Fibroblast of the aortic adventitia (primary cell): ENCODE measurements at places on chromosomes 16 and 17. TPM values are rescaled to one million over a fixed set of nuclear protein-coding genes. Genes with fewer than 3 reads are reported as not detected.
A peak's percentile ranks its signal among the peaks of the same experiment; 100 is the strongest.

DNA sequence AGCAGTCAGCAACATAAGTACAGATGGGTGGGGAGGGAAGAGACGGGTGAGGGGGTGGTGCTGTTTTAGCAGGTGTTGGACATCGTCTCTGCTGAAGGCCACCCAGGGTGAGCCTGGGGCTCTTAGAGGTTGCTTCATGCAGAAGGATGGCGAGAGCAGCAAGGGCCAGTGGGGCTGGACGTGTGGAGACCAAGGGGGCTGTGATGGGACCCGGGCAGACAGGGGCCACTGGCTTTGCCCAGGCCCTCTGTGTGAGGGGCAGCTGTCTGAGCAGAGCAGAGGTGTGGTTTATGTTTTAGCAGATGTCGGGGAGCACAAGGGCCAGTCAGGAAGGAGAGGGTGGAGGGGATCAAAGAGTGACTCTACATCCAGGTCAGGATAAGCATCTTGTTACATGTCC, 4.8 kb downstream of the NARF start:
- no peak for DNase-seq

- DNase-seq: no peak
These were observed 23.0 kb downstream of the DNAH2 start for GRCh38 chr17:7740481-7741001.

GRCh38 chr17:74951680-74952421, 16.2 kb downstream of the OTOP3 start:
- DNase-seq: no peak

- no peak for DNase-seq
These were observed 53.6 kb downstream of the RMI2 start for GRCh38 chr16:11398851-11399250.

DNA sequence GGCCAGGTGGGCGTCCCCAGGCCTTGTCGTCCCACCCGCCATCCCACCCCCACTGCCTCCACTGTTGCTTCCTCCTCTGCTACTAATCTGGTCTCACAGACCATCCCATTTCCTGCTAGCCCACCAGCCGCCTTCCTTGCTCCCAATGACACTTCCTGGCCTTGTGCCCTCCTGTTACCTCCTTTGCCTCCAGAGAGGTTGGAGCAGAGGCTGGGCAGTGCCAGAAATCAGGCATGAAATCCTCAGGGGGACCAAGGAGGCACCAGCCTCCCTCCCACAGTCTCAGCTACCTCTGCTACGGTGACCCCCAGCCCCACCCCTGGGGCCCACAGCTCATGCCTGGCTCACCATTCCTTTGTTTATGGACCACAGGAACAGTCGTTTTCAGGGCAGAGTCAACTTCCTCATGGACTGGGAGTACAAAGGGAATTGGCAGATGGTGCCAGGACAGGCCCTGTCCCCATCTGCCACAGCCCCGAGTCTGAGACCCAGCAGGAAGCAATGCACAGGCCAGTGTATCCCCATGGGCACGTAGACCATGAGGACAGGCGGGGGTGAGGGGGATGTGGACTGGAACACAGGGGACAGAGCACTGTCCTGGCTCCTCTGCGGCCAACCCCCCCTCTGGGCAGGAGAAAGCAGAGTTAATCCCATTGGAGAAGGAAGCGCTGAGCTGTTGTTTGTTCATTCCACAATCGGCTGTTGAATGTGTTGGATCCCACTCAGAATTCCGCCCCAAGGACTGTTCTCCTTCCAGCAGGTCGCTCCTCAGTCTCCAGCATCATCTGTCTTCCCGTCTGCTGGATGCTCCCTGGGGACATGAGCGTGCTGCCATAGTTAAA, 2.2 kb upstream of the CDH5 start:
- peak; percentile 97 for DNase-seq

DNA sequence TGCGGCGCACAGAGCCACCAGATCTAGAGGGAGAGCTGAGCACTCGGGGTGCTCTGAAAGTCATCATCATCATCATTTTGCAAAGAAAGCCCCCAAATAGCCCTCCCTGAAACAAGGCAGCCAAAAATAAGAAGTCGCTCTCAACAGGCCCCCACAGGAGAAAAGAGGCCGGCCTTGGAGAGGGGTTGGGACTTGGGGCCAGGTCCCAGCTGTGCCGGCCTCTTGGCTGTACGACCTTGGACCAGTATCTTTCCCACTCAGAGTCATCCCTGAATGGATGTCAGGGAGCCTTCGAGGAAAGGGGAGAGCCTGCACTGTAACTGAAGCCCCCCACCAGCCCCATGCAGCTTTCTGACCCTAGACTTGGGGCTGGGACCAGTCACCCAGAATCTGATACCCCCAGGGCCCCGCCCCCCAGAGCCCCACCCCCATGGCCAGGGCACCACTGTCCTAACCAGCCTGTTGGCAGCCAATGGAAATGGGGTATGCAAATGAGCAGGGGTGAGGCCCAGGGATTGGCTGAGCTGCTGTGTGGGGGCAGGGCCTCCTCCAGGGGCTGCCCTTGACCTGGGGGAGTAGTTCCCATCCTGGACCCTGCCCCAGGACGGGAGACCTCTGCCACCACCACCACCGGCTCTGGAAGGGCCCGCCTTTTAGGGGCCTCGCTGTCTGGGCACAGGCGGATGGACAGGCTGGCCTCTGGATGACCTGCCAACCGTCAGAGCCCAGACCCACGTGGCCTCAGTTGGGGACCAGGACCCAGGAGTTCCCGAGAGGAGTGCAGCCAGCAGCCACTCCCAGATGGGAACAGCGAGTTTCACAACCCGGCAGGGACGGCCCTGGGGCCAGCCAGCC, 15.4 kb downstream of the ZFPM1 start:
- peak; percentile 46 for DNase-seq

- peak; percentile 82 for DNase-seq
These were observed 19.7 kb downstream of the IGF2BP1 start for GRCh38 chr17:49016775-49017463.

DNA sequence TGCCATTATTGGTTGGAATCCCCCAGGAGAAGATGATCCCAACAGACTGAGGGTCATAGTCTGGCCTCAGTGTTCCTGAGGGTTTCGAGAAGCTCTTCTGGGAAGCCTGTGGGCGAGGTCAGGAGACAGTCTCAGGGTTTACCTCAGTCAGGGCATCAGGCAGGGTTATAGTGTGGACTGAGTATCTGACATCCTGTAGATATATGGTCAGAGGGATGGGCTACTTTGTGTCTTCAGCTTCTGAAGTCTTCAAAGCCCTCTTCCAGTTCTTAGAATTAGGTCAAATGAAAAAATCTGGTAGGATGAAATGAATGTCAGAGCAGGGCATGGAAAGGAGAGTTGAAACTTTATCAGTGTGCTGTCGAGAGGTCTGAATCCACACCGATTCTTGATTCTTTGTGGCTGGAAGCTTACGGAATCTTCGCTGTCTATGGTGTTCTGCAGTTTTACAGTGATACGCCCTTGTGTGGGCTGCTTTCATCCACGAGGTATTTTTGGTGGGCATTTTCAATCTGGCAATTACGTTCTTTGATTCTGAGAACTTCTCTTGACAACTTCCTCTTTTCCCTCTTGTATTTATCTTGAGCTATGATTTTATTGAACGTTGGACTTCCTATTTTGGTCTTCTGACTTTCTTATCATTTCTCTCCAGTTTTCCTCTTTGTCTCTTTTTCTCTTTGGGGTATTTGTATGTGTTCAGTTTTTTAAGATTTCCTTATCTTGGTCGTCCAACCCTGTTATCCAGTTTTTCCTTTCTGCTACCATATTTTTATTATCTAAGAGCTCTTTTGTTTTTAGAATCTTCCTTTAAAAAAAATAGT, 30.4 kb downstream of the BPTF start:
- no peak for DNase-seq

DNA sequence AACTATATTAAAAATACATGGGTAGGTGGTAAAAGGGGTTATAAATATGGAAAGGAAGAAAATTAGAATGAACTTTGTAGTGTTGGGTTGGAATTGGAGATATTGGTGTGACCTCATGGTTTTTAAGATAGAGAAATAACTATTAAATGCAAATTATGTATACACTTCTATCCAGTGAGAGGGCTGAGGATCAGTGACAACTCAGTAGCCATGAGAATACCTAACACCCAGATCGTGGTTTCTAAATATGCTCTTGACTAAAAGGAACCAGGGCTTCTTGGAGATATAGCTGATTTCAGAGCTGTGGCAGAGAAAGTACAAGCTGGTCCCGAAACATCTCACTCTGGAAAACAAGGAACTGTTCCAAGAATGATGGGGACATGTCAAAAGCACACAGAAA, 44.4 kb downstream of the SLC6A4 start:
- DNase-seq: no peak

- DNase-seq: no peak
These were observed 12.1 kb upstream of the NLK start for GRCh38 chr17:28030386-28030785.

GRCh38 chr16:49594153-49594552, 220.5 kb downstream of the C16orf78 start:
- DNase-seq: no peak

DNA sequence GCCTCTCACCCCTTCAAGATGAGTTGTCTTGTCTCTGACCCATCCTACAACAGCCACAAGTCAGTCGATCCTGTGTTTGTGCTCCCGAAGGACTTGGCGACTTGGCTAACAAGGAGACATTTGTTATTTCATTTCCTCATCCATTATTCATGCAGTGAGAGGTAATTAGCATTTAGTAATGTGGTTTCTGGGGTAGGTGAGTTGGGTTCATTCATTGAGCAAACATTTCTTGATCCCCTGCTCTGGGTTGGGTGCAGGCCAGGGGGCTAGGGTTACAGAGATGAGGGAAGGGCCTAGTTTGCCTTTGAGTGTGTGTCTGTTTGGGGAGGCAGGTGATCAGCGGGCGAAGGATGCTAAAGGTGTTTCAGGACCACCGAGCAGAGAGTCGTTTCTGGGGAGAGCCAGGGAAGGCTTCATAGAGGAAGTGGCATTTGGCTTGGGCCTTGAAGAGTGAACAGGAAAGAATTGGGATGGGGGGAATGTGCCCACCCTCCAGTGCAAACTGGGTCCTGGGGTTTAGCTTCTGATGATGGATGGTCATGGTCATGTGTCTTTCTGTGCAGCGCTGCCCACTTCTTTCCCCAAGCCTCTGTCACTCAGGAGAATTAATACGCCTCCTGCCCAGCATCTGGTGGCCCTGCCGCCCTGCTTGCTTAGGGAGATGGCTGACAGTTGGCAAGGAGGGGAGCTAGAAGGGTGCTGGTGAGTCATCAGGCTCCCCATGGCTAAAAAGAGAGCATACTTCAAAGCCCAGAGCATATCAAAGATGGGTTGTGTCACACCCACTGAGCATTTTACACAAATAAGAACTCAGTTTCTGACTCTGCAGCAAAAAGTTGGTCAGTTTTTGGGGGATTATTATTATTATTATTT, 38.5 kb downstream of the MSI2 start:
- DNase-seq: no peak

DNA sequence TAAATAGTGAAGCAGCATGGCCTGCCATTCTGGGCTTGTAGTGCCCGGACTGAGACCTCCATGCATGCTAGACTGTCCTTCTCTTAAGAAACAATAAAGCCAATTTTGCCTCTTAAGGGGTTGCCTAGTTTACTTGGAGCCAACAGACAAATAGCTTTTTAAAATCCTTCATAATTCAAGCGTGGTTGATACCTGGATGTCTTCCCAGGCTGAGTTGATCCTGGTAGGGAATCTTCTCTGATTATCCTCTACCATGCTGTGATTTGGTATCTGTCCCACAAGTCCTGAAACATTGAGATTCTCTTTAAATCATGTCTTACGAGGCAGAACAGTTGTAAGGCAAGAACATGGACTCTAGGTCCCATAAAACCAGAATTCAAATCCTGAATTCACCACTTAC, 359.6 kb upstream of the CCL2 start:
- DNase-seq: no peak

The PDILT gene
- total RNA-seq: not detected in 2 replicates

The CA5A gene
- not detected in 2 replicates for total RNA-seq

The NACA2 gene
- total RNA-seq: not detected in 2 replicates

The MGAT5B gene
- total RNA-seq: 0.18 and 0.74 TPM in 2 replicates
